Sigmoid colon (tissue), 7 donors: ENCODE measurements at places on chromosomes 5 and 9. TPM values are rescaled to one million over a fixed set of nuclear protein-coding genes. Genes with fewer than 3 reads are reported as not detected.

DNA sequence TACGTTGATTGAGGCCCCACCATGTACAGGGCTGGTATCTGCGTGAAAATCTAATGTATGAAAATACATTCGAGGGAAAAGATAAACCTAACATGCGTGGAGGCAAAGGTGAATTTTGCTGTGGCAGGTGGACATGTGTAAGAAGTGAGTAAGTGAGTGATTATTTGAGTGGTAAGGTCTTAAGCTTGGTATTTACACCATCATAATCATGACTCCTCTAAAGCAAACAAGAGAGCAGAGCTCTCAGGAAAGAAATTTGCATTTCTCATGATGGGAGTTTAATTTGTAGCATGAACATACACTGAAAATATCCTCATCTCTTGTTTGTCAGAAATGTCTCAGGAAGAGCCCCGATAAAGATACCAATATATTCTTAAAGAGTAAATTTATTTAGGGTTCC, 260.6 kb downstream of the PSAT1 start:
- no peak overlapping the region for H3K27ac ChIP-seq
- H3K27me3 ChIP-seq, result no peaks in the 10 kb centered on the region
- DNase-seq, result no peak
- H3K4me1 ChIP-seq, result no peaks in the 10 kb centered on the region
- no peaks in the 10 kb centered on the region for H3K36me3 ChIP-seq

DNA sequence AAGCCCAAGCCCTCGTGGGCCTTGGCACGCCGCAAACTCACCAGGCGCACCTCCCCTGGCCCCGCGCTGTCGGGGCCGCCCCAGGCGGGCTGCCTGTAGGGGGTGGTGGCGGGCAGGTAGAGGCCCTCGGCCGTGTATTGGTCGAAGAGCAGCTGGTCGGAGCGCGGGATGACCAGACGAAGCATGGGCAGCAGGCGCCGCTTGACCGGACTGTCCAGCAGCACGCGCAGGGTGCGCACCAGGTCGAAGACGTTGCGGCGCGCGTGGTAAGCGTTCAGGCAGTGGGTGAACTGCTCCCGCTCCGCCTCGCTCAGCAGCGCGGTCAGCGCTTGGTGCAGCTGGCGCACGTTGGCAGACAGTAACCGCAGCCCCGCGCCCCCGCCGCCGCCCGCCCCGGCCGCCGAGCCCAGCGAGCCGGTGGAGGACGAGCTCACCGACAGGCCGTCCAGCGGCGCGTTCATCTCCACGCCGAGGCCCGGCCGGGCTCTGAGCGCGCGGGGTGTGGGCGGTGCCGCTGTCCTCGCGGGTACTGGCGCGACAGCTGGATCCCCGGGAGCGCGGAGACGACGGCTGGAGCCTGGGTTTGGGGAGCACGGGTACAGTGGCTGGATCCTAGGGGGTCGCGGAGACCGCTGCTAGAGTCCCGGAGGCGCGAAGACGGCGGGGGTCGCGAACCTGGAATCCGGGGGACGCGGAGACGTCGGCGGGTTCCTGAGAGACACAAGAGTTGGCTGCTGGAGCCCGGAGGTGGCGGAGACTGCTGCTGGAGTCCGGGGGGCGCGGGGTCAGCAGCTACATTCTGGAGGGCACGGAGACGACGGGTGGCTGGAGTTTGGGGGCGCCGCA, 709 bp downstream of the WHRN start:
- H3K4me1 ChIP-seq, result no peaks in the 10 kb centered on the region
- H3K4me3 ChIP-seq, result peak overlapping the region; percentile 86
- H3K27me3 ChIP-seq, result no peaks in the 10 kb centered on the region

GRCh38 chr9:77469515-77470231, 178.4 kb downstream of the GNA14 start:
- H3K4me3 ChIP-seq, result no peak overlapping the region
- H3K27me3 ChIP-seq, result no peaks in the 10 kb centered on the region
- H3K27ac ChIP-seq, result no peak overlapping the region
- no peaks in the 10 kb centered on the region for H3K36me3 ChIP-seq
- no peak for DNase-seq

GRCh38 chr9:38181866-38182265, 112.8 kb upstream of the SHB start:
- DNase-seq, result no peak
- no peaks in the 10 kb centered on the region for H3K4me1 ChIP-seq
- H3K27me3 ChIP-seq, result no peaks in the 10 kb centered on the region
- no peak overlapping the region for H3K27ac ChIP-seq
- no peak overlapping the region for H3K4me3 ChIP-seq

GRCh38 chr5:122311961-122312590, at the start of gene SNCAIP:
Gene SNCAIP (plus strand): TSS chr5:122312237. CDS start chr5:122391135, 78,898 bp downstream.
- peak within 1 kb of the TSS; percentile 1 for H3K27ac ChIP-seq
- DNase-seq, result peak; percentile 78
- H3K4me1 ChIP-seq, result peaks cover 24% of the 10 kb centered on the region
- peaks cover 4% of the 10 kb centered on the region for H3K27me3 ChIP-seq
- H3K36me3 ChIP-seq, result no peaks in the 10 kb centered on the region

- H3K27me3 ChIP-seq, result peaks cover 27% of the 10 kb centered on the region
- H3K4me3 ChIP-seq, result peak overlapping the region; percentile 7
- H3K27ac ChIP-seq, result peak overlapping the region; percentile 29
- no peaks in the 10 kb centered on the region for H3K36me3 ChIP-seq
- DNase-seq, result no peak
- no peaks in the 10 kb centered on the region for H3K4me1 ChIP-seq
Observed at GRCh38 chr9:133238851-133239532, 29.9 kb upstream of the OBP2B start.

GRCh38 chr5:175146733-175147132, 297.2 kb downstream of the DRD1 start:
- no peaks in the 10 kb centered on the region for H3K36me3 ChIP-seq
- no peak overlapping the region for H3K4me3 ChIP-seq
- no peaks in the 10 kb centered on the region for H3K4me1 ChIP-seq
- DNase-seq, result no peak

GRCh38 chr5:34043099-34043876, at the start of gene C1QTNF3:
Gene C1QTNF3 (minus strand): TSS chr5:34043213. CDS start chr5:34043125, 88 bp downstream.
- H3K4me1 ChIP-seq, result peaks cover 46% of the 10 kb centered on the region
- H3K4me3 ChIP-seq, result peak within 1 kb of the TSS; percentile 11
- DNase-seq, result peak; percentile 75
- no peaks in the 10 kb centered on the region for H3K36me3 ChIP-seq
- no peaks in the 10 kb centered on the region for H3K27me3 ChIP-seq

GRCh38 chr9:85347541-85347940, 394.2 kb downstream of the AGTPBP1 start:
- H3K4me1 ChIP-seq, result no peaks in the 10 kb centered on the region
- no peaks in the 10 kb centered on the region for H3K27me3 ChIP-seq
- no peak for DNase-seq
- no peak overlapping the region for H3K27ac ChIP-seq
- no peak overlapping the region for H3K4me3 ChIP-seq

DNA sequence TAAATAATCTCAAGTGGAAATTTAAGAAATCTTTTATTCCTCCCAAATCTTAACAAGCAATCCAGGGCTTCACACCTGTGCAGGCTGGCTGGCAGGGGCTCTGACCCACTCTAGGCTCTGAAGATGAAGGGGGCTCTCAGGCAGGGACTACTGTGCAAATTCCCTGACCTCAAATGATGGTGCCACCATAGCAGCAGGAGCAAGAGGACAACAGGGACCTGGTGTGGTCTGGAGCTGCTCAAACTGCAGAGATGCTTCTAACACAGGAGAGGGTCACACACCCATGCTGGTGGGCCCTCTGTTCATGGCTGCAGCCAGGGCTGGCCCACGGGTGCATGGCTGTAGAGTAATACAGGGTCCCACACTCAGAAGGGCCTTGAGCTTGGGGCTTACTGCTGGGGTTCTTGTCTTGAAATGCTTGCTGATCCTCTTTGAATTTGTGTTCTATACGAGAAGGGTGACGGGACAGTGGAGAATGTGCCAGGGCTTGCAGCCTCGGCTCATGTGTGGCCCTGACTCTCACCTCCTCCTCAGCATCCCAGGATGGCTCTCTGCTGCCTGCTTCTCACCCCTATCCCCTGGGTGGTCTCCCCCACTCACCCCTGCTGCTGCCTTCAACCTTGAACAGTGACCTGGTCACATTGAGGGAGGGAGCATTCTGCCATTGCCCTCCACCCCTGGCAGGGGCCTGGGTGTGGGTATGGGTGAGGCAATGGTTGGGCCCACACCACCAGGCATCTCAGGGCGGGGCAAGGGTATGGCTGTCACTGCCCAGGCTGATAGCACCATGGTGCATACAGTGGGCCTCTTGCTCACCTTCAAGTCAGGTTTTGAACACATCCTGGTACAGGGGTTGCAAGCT, 191.7 kb downstream of the FSTL4 start:
- H3K27ac ChIP-seq, result no peak overlapping the region
- no peak overlapping the region for H3K4me3 ChIP-seq
- H3K27me3 ChIP-seq, result no peaks in the 10 kb centered on the region

The C5orf46 gene
- polyA plus RNA-seq, result not detected

The DEPDC1B gene
- 3.9 TPM for polyA plus RNA-seq

The IL3 gene
- polyA plus RNA-seq, result not detected

The FGD3 gene
- polyA plus RNA-seq, result 18.0 TPM

The GDNF gene
- polyA plus RNA-seq, result under 0.01 TPM
